NCI-H1436 (cell line): ENCODE measurements at places on chromosomes 5 and 9.

DNA sequence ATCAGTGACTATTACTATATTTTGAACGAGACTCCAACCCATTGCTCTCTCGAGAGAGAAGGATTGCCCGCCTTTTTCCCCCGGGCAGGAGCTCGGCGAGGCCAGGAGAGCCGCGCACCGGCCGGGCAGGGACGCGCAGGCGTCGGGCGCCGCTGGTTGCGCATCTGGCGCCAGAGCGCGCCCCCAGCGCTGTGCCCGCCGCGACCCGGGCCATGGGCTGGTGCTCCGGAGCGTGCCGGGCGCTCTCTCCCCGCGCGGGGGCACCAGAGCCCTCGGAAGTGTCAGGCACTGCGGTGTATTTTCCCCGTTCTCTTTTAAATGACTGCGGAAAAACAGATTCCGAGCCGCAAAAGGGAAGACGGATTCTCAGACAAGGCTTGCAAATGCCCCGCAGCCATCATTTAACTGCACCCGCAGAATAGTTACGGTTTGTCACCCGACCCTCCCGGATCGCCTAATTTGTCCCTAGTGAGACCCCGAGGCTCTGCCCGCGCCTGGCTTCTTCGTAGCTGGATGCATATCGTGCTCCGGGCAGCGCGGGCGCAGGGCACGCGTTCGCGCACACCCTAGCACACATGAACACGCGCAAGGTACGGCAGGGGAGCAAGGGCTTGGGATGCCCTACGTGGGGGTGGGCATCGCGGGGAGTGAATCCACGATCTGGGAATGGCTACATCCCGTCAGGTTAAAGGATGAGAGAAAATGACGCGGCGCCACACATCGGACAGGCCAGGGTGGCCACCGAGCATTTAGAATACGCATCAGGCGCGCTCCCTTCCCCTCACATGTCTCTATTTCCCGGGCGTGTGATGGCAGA lies 1.1 kb upstream of the NTRK2 start:
- DNase-seq, result no peak

- DNase-seq, result no peak
Observed at GRCh38 chr9:5760338-5760737, 72.6 kb downstream of the ERMP1 start.

GRCh38 chr5:140926443-140927227 lies 536 bp downstream of the PCDHAC1 start:
- peak; percentile 77 for DNase-seq

- no peak for DNase-seq
Observed at GRCh38 chr5:137736496-137736895, 607 bp upstream of the KLHL3 start.

- no peak for DNase-seq
Observed at GRCh38 chr9:88696501-88696900, 161.5 kb downstream of the NXNL2 start.

DNA sequence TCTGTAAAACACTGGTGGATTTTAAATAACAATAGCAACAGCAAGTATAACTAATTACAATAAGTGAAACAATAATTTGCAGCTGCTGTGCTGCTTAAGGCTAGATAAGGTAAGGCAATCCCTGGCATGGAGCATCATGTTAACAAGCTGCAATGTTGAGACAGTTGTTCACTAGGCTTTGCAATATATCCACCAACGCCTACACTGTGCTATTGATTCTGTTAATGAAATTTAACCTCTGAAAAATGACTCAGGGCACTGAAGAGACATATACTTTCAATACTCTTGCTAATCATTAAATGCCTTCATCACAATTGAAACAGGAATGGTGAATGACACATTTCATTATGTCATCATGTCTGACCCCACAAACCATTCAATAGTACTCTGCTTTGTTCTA lies 255.0 kb downstream of the EFNA5 start:
- DNase-seq, result no peak

GRCh38 chr9:70413464-70413798 lies 1.0 kb downstream of the KLF9 start:
- no peak for DNase-seq

DNA sequence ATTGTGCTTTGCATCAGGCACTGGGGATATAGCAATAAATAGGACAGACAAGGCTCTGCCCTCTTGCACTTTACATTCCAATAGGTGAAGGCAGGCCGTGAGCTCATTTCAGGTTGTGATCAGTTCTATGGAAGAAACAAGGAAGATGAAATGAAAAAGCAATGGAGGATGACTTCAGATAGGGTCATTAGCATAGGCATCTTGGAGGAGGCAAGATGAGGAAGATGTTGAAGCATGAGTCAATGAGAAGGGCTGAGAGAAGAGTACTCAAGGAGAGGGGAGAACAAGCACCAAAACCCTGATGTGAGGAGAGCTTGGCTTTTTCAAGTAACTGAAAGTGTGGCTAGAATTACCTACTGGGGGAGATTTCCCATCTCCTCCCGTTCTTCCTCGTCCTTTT lies 5.0 kb upstream of the SPARC start:
- no peak for DNase-seq

DNA sequence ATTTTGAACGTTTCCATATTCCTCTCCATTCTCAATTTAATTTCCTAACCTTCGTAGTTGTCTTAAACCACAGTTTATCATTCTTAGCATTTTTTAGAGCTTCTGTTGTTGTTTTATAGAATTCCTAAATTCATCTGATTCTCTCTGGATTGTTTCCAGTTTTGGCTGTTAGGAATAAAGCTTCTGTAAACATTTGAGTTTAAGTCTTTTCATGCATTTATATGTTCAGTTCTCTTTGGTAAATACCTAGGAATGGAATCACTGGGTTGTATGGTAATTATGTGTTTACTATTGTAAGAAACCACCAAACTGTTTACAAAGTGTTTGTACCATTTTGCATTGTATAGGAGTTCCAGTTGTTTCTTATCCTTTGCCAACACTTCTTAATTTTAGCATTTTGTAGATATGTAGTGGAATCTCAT lies 29.7 kb downstream of the GPR21 start:
- no peak for DNase-seq

DNA sequence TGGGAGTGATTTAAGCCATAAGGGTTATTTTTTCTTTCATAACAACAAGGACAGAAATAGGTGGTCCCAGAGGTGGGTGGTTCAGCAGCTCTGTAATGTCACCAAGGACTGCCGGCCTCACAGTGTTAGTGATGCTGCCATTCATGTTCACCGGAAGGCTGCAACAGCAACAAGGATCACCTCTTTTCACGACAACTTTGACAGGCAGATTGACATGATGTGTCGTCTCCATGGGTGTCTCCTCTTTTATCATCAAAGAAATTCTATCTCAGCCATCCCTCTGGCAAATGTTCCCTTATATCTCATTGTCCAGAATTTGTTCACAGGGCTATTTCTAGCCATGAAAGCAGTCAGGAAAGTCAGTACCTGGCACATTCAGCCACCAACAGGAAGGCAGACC lies 231.5 kb downstream of the SH3GL2 start:
- no peak for DNase-seq

- DNase-seq, result no peak
Observed at GRCh38 chr5:152288499-152288898, 116.6 kb downstream of the NMUR2 start.

DNA sequence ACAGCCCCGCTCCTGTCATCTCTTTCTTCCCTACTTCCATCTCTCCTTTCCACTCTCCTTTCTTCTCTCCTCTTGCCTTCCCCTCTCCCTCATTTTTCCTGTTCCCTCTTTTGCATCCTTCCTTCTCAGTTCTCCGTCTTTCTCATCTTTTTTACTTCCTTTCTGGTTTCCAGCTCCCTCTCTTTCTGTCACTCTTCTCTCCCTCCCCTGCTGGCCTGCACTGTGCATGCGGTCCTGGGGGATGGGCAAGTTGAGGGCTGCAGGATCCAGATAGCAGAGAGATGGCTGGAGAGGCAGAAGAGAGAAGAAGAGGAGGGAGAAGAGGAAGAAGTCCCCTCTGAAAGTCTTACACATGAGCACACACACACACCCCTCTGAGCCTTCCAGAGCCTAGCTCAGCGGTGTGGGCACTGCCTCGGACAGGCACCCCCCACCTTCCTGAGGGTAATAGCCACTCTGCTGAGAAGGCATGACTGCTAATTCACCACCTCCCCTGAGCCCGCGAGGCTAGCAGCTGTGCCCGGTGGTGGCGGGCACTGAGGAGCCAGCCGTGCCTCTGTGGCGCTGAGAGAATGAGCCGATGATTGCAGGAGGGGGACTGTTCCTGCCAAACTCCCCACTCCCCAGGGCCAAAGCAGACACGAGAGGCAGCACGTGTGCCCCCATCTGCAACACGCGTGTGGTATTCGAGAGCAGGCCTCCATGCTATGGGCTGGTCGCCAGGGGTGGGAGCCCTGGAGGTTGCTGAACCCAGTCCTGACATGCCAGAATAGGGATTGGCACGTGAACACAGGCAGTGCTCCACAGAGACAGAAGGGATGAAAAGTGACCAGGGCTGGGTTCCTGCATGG lies 3.7 kb upstream of the CAMK2A start:
- peak; percentile 26 for DNase-seq

- no peak for DNase-seq
Observed at GRCh38 chr9:118401546-118401945, 697.3 kb downstream of the TLR4 start.
